ENCODE measurements at places on chromosomes 4 and X. TPM values are rescaled to one million over a fixed set of nuclear protein-coding genes. Genes with fewer than 3 reads are reported as not detected.

SMR3B gene
- total RNA-seq = not detected

UGT2B15 gene
- total RNA-seq = not detected

ATP1B4 gene
- total RNA-seq = not detected

RP2 gene
- total RNA-seq = 30.0 TPM

MAGEE2 gene
- not detected for total RNA-seq

PCDH11X gene
- total RNA-seq = not detected

Measured in endothelial cell of coronary artery (primary cell).